SK-N-SH (cell line): ENCODE measurements at places on chromosomes 2 and 18. TPM values are rescaled to one million over a fixed set of nuclear protein-coding genes. Genes with fewer than 3 reads are reported as not detected.

GRCh38 chr2:158015428-158016076 is 86.1 kb upstream of the UPP2 start:
- DNase-seq, result no peak

GRCh38 chr2:131093696-131094462 is 619 bp upstream of the FAM168B start:
- no peak for DNase-seq

NPAS2 gene
- 40.1 and 58.5 TPM in 2 replicates for polyA plus RNA-seq

UGT1A1 gene
- not detected in 2 replicates for polyA plus RNA-seq

- DNase-seq, result peak; percentile 79
These were observed 54.3 kb downstream of the CDK15 start for GRCh38 chr2:201860636-201861066.

GRCh38 chr18:79413025-79413424 is 17.3 kb downstream of the NFATC1 start:
- no peak for DNase-seq

- DNase-seq, result no peak
These were observed 204.9 kb downstream of the PTGR3 start for GRCh38 chr18:75003764-75004690.

ASXL3 gene
- 0.03 TPM in 1 of 2 replicates, not detected in the other for polyA plus RNA-seq

DNA sequence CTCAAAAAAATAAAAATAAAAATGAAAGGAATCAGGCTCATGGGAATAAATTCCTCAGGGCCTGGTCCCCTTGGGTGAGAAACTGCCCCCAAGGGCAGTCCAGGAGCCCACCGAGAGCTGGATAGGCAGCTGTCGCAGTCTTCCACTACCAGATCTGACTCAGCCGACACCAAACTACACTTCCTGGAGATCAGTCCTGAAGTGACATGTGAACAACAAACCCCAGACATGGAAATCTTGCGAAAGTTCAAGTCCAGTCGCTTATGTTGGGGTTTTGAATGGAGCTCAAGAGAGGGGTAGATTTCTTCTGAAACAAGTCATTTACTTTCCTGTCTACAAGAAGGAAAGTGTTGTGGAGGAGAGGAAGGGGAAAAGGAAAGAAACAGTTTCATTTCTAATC is 12.9 kb downstream of the ADCY3 start:
- no peak for DNase-seq

NDC80 gene
- 7.9 and 11.3 TPM in 2 replicates for polyA plus RNA-seq

DNA sequence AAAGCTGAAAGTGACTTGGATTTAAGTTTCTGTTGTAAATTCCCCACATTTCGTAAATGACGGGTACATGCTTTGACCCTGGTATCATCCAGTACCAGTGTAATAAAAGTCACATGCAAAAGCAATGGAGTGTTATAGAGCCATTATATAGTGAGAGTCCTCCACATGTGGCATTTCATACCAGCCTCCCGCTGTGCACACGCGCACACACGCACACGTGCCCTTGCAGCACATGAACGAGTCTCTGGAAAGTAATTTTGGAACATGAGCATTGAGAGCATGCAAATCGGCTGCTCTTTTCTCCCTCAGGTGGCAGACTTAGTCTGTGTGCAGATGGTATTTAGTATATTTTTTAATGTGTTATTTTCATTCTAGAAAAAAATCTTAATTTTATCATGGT is 198.1 kb downstream of the ZNF407 start:
- DNase-seq, result no peak

DNA sequence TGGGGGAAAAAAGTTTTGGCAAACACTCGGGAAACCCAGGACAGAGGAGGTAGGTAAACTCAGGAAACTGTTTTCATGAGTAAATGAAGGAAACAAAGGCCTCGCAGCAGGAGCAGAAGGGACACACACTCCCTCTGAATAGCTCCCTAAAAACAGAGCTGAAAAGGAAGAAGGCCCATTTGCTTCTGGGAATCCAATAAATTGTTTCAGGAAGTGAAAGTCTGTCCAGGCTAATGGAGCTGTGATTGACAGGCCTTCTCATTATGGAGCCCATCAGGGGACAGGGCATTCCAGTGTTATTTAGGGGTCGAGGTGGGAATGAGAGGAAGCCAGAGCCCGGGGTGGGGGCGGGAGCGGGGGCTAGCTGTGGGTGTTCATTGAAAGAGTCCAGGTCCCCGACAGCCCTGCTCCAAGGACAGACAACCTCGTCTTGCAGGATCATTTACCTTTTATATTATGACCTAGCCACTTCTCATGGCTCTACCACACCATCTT is 81.2 kb downstream of the GBX2 start:
- no peak for DNase-seq

DNA sequence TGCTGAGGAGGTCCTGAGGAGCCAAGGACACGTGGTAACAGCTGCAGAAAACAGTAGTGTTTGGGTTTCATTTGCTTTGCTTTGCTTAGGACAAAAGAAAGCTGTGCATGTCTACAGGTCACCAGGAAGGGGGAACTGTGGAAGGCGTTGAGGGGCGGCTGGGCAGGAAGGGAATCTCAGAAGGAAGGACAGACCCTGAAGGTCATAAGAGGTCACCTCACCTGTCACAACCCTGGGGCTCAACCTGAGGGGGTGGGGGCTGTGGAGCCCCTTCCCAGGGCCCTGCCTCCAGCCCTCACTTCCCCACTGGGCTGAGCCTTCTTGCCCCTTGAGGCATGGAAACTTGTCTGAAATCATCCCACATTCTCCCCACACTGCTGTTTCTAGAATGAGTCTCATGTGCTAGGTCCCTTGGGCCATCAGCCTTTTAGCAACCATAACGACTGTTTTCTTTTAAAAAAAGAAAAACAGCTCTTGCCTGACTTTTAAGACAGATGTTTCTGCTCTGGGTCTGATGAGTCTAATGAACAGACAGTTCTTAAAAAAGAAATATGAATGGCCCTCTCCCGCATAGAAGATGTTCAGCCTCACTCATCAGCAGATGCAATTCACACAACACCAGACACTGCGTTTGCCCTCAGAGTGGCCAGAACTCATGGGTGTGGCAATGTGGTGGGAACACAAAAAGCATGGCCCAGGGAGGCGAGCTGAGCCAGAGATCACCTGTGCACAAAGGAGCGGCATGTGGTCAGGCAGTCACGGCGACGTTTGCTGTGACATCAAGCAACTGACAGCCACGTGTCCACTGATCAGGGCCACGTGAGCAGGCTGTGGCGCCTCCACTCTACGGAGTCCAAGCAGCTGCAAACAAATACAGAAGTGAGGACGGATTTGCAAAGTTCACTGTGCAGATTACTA is 84.0 kb downstream of the SEPTIN10 start:
- no peak for DNase-seq

DNA sequence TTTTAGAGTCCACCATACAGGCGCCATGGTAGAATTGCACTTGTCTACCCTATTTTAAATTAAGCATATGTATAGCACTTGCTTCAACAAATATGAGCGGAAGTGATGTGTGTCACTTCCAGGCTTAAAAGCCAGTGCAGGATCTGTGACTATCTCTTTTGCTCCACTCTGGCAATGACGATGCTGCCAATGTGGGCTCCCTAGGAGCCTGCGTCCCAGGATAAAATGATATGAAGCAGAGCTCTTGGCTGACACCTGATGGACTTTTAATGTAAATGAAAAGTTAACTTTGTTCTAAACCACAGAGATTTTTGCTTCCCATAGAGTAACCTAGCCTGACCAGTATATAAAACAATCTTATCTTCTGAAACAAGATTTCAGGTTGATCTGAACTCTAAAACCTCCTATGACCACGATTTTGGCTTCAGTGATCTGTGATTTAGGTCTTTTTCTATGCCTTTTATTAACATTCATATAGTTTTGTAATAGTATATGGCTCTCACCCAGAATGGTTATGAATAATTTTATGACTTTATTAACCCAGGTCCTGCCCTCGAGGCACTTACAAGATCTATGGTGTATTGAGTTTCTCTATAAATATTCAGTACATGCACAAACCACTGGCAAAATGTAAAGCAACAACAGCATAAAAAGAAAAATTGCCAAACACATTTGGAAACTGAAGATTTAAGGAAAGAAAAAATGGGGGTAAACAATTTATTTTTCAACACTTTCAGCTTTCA is 422.5 kb upstream of the PIK3C3 start:
- no peak for DNase-seq

SPHKAP gene
- under 0.01 TPM in 1 of 2 replicates, not detected in the other for polyA plus RNA-seq

DNA sequence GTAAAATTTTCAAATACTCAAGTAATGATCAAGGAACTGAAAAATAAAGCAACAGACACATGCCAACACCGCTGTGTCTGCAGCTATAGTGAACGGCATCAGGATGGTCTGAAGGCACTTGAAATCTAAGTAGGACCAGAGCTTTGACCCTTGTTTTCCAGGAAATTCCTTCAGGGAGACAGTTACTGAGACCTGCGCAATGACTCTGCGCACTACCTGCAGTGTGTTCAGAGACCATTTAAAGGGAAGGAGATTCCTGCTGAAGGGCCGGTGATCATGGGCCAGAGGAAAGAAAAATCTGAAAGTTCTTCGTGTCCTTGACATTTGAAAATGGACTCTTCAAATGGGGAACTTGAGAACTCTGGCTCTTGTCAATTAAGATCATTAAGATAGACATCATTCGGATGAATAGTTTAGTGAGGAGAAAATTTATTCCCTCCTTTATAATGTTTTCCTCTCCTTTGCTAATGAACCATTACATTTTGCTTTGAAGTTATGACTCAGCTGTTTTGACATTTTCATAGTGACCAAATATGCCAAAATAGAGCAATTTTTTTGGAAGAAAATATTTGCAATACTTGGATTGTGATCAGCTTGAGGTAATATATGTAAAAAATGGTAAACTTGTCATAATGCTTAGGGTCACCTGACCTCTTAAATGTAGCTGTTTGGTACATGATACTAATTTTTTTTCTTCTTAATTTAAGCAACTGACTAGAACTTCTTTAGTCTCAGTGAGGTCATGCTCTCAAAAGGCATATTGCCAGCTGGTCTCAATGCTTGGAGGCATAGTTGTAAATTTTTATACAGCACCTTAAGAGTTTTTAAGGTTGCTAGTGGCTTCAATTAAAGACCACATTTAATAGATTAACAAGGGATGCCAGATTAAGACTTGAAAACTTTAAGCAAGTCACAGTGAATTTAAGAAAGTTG is 329.3 kb downstream of the ARHGAP15 start:
- no peak for DNase-seq

DNA sequence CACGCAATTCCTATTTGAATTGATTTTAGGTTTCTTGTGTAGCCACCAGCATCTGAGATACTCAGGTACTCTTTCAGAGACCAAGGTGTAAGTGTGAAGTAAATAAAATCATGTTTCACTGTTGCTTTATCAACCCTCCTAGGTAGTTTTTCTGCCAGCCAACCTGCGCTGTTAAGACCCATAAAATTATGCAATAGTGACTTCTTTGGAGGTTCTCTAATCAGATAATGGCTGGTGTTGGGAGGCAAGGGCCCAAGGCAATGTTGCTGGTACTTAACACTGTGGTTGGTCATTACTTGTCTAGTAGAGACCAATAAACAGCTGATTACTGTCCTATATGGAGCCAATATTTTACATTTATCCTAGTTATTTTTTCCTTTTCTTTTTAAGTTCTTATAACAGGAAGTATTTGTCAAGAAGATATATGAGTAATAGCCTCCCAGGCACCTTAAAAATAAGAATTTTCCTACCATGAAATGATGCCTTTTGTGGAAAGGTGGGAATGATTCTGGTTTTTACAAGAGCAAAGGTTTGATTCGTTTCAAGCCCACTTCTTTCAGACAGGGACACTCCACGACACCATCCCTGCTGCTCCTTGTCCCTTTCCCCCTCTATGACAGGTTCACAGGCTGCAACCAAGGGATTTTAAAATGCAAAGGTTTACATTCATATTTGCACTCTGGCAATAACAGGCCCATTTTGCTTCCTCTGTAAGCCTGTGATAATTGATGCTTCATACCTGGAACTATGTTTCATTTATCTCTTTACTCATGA is 259.3 kb downstream of the MEIS1 start:
- no peak for DNase-seq

- no peak for DNase-seq
These were observed 1036.7 kb upstream of the CELF4 start for GRCh38 chr18:38602341-38602740.

ALPG gene
- not detected in 2 replicates for polyA plus RNA-seq

SMCHD1 gene
- polyA plus RNA-seq, result 8.9 and 10.9 TPM in 2 replicates

TDRD15 gene
- polyA plus RNA-seq, result not detected in 2 replicates

- DNase-seq, result no peak
These were observed 47.4 kb downstream of the CACNB4 start for GRCh38 chr2:152051436-152051835.

GRCh38 chr18:30925795-30926194 is 116.7 kb downstream of the DSC3 start:
- no peak for DNase-seq

AGAP1 gene
- 8.8 and 9.4 TPM in 2 replicates for polyA plus RNA-seq
